Glutamatergic neuron (in vitro differentiated cells): ENCODE measurements at places on chromosomes 5 and 9.

DNA sequence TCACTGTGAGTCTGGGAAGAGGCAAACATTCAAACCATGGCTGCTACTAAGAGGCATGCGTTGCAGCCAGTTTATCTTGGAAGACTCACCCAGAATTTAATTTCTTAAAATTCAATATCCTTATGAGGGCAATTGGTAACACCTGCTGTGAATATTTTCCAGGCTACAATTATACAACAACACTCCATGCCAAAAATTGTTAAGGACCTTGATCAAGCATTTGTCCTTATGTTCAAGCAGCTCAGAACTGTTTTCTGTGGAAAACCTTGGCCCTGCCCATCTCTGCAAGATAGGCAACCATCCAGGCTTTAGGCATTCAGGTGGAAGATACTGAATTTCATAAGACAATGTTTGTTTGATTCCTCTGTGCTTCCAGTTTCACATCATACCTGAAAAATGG, 327.8 kb downstream of the FBXL7 start:
- no peak for DNase-seq

DNA sequence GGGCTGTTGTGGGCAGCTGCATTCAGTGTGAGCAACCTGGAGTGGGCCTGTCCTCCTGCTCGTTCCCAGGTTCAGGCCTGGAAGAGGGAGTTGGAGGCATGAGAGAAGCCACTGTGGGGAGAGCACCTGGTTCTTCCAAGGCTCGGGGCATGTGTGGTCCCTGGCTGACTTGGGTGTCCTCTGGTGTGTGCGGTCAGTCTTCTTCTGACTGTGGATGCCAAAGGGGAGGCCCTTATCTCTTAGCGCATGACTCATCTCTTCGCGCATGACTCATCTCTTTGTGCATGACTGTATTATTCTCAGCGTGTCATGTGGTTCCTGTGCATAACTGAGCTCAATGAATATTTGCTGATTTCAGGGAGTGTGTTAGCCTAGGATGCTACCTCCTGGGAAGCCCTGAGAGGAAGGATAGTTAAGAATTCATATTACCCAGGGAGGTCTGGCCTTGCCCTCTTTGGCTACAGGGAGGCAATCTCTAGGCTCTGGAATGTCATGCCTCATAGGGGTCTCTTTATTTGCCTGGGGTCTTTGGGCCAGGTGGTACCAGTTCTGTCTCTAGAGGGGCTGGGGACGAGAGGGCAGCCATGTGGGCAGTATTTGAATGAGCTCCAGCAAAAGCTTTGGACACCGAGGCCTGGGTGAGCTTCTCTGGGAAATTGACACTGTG, 188.7 kb downstream of the HSPA4 start:
- DNase-seq = no peak

GRCh38 chr5:100551183-100551582, 16.0 kb downstream of the FAM174A start:
- no peak for DNase-seq

GRCh38 chr9:131875828-131876485, 136.1 kb upstream of the RAPGEF1 start:
- DNase-seq = peak; percentile 29

DNA sequence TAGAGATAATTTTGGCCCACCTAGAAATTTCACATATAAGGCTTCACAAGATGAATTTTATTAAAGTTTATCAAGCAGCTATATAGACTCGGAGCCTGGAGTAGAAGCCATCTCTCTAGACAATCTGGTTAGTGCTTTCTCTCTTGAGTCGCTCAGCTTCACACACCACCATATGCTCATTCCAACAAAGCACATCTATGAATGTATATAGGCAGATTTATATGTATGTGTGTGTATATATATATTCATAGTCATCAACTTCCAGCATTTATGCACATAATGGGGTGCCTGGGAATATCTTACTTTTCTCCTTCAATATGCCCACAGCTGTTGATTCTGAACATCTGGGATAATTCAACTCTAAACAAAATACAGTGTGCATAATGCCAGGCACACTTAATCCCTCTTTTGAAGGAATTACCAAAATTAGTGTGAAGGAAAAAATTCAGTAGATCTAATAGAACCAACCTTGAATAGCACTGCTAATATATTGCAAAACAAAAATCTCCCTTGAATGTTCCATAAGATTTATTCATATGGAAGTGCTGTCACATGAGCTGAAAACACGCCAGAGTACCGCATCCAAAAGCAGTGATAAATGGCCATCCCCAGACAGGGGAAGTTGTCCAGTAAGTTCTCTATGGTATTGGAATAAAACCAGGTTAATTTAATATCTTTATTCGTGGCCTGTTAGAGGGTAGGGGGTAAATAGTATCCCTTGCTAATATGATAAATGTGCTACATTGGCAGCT, 56.0 kb upstream of the MOCS2 start:
- DNase-seq = no peak

DNA sequence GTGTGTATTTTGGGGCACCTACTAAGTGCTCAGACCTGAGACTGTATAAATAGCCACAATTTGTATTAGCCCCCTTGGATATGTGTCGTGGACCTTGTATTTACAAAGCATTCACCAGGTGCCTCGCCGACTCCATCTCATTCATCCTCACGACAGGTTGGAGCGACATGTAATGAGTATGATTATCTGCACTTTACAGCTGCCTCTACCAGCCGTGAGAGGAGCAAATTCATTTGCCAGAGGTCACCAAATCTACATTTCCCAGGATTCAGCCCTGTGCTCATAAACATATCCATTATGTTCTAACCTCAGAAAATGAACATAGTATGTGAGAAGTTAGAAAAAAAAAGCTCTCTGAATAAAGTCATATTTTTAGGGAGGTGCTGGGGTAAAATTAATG, 167.4 kb downstream of the ZDHHC21 start:
- DNase-seq = no peak
